ENCODE measurements at places on chromosomes 4 and X. TPM values are rescaled to one million over a fixed set of nuclear protein-coding genes. Genes with fewer than 3 reads are reported as not detected.

- no peak for DNase-seq
Observed at GRCh38 chr4:57162499-57163019, 52.4 kb upstream of the IGFBP7 start.

- no peak for DNase-seq
Observed at GRCh38 chrX:57678686-57679428, 1.2 kb downstream of the NLRP2B start.

DNA sequence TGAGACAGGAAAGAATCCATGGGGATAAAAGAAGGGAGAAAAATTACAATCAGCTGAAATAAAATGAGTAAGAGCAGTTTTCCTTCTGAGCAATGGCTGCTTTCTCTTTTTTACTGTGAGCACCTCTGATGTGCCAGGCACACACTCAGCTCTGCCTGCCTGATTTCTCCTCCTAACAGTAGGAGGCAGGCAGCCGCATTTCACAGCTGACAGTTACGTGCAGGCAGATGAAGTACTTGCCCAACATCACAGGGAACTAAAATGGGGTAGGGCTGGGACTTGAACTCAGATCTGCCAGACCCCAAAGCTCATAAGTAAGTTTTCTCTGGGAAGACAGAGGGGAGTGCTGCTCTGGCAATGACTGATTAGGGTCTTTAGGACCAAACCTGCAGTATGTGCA is 54.6 kb downstream of the C4orf50 start:
- DNase-seq, result no peak

GRCh38 chr4:108237693-108238092 is 69.0 kb upstream of the LEF1 start:
- DNase-seq, result no peak

GRCh38 chr4:4420421-4420820 is 33.5 kb downstream of the NSG1 start:
- DNase-seq, result no peak

Gene FDCSP
- total RNA-seq, result not detected

All from transverse colon (tissue), 4 donors.